Stimulated activated CD8-positive, alpha-beta memory T cell treated with anti-CD3 and anti-CD28 coated beads, Interleukin-15, amount 100 ng/mL, for 48 hours (primary cell): ENCODE measurements at places on chromosomes 11 and 22.

- no peak for DNase-seq
Measured at GRCh38 chr22:47380692-47381091, 618.2 kb downstream of the TBC1D22A start.

DNA sequence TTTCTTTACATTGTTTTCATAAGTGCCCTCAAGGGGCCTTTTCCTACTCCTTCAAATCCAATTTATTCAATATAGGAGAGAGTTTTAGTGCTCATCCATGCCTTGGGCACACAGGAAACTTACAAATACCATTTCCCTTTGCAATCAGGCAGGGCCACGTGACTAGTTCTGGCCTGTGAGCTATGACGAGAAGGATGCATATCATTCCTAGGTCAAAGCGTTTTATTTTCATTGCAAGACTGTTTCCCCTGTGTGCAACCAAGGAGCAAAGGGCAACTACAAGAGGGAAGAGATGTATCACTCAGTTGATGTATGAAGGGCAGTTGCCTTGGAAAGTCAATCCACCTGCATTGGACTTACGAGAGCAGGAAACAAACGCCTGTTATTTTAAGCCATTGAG is 1.9 kb upstream of the TRAF6 start:
- DNase-seq: no peak

- DNase-seq: no peak
Measured at GRCh38 chr22:43477966-43478365, 66.2 kb downstream of the MPPED1 start.

DNA sequence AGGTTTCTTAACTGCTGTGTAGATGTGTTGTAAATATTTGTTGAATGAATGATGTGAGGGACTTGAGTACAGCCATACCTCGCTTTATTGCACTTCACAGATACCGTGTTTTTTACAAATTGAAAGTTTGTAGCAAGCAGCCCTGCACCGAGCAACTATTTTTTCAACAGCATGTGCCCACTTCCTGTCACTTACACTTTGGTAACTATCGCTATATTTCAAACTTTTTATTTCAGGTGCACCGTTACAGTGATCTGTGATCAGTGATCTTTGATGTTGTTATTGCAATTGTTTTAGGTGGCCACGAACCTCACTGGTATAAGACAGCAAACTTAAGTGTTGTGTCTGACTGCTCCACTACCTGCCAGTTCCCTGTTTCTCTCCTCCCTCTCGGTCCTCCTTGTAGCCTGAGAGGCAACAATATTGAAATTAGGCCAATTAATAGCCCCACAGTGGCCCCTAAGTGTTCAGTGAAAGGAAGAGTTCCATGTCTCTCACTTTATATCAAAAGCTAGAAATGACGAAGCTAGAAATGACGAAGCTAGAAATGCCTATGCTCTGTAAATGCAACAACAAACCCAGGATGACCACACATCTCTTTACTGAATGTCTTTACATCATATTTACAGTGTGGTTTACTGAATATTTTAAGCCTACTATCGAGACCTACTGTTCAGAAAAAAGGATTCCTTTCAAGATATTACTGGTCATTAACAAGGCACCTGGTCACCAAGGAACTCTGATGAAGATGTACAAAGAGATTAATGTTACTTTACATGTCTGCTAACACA is 1.0 kb downstream of the SFI1 start:
- no peak for DNase-seq

- no peak for DNase-seq
Measured at GRCh38 chr11:76863196-76863777, 2.6 kb downstream of the ACER3 start.

- no peak for DNase-seq
Measured at GRCh38 chr11:27390318-27391295, 27.6 kb upstream of the CCDC34 start.

- DNase-seq: no peak
Measured at GRCh38 chr11:44615041-44615755, 49.7 kb downstream of the CD82 start.

DNA sequence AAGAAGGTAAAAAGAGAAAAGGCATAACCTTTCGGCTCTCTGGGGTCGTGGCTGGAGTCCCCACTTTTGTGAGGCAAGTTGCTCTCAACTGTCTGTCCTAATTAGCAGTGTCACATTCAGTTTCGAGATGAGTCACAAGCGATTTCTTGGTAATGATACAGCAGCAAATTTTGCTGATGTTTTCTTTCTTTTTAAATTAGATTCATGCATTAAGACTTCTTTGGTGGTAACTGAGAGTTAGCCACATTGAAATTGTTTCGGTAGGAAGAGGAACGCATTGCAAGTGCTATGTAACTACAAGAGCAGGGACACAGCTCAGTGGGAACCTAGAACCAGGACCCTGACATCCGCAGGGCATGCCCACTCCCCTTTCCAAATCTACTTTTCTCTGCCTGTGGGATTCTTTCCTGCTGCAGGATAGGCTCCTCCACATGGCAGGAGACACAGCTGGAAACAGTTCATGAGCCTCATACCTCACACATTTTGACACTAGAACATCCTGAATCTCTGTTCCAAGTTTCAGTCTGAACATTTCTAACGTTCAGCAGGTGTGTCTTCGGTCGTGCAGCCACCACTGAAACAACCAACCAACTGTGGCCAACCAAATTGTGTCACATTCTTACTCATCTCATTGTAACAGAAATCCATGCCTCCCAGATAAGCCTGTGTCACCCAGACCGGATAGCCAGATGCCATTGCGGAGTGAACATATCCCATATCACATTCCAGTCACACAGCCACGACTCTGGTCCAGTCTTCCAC is 987.6 kb downstream of the NTM start:
- DNase-seq: no peak

- no peak for DNase-seq
Measured at GRCh38 chr22:49733631-49734030, 94.0 kb downstream of the BRD1 start.

GRCh38 chr11:95702526-95702925 is 87.1 kb downstream of the FAM76B start:
- DNase-seq: no peak

GRCh38 chr22:49726701-49727101 is 101.0 kb downstream of the BRD1 start:
- DNase-seq: no peak

DNA sequence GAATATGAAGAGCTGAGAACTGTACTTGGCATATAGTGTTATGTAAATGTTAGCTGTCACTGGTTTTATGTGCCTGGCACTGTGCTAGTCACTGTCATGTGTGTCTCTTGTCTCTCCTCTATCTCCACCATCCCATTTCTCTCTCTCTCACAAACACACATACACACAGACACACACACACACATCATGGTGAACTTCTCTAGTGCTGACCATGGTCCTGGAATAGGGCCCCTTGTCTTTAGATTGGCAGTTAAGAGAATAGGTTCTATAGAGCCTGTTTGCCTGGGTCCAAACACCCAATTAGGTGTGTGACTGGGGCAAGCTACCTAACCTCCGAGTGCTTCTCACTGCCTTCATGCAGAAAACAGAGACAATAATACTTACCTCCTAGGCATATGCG is 109.7 kb upstream of the NARS2 start:
- no peak for DNase-seq

DNA sequence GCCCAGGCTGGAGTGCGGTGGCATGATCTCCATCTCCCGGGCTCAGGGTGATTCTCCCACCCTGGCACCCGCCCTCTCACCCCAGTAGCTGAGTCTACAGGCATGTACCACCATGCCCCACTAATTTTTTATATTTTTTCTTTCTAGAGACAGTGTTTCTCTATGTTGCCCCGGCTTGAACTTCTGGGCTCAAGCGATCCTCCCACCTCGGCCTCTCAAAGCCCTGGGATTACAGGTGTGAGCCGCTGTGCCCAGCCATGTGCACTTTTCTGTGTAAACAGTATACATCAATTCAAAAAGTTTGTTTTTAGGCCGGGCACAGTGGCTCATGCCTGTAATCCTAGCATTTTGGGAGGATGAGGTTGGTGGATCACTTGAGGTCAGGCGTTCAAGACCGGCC is 14.7 kb downstream of the GRIK4 start:
- DNase-seq: no peak

- DNase-seq: no peak
Measured at GRCh38 chr22:50621948-50622722, 5.8 kb downstream of the ARSA start.

- DNase-seq: no peak
Measured at GRCh38 chr11:12745787-12746186, 71.6 kb downstream of the TEAD1 start.

- no peak for DNase-seq
Measured at GRCh38 chr11:30451626-30452025, 128.7 kb downstream of the ARL14EP start.

DNA sequence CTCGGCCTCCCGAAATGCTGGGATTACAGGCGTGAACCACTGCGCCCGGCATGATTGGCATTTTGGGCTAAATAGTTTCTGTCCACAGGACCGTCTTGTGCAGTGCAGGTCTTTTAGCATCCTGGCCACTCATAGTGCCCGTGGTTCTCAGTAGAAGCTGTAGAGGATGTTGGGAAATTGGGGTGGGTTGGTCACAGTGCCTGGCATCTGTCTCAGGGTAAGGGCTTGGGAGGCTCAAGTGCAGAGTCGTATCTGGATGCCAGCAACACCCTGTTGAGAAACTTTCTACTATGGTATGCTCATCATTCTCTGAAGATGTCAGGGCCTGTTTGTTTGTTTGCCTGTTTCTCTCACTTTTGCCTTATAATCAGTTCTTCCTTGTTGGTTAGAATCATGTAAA is 21.9 kb downstream of the UBE2L3 start:
- DNase-seq: no peak

GRCh38 chr11:83151274-83151977 is 5.5 kb upstream of the PCF11 start:
- no peak for DNase-seq

GRCh38 chr11:396511-396947 is 2.5 kb downstream of the PKP3 start:
- DNase-seq: no peak

- DNase-seq: no peak
Measured at GRCh38 chr11:60982184-60982583, 10.7 kb downstream of the CD6 start.

GRCh38 chr11:114296605-114297372 is 590 bp downstream of the NNMT start:
- DNase-seq: no peak

- DNase-seq: no peak
Measured at GRCh38 chr11:106030609-106031008, 8.6 kb upstream of the MSANTD4 start.

DNA sequence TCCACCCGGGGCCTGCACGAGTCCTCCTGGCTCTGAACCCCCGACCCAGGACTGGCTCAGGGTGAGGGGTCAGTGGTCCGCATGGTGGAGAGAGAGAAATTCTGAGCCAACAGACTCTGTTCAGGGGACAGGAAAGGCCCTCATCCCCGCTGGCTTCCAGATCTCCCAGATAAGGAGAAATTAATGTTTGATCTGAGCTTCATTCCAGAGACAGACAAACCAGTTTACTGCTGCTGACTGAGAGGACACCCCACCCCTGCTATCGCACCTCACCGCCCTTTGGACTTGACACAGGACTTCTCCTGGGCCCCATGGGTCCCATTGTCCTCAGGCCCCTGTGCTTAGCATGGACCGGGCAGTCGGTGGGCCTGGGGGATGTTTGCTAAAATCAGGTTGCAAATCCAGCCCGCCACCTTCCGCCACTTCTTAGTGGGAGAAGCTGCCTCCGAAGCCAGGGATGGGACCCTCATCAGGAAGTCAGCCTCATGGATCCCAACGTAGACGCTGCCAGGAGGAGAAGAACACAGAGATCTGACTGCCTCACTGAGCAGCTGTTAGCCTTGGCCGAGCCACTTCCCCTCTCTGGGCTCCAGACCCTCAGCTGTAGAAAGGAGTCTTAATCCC is 11.2 kb upstream of the UPK3A start:
- DNase-seq: no peak

GRCh38 chr11:121563900-121564822 is 111.4 kb upstream of the SORL1-AS1 start:
- DNase-seq: no peak

GRCh38 chr22:40463683-40464082 is 93.3 kb downstream of the SGSM3 start:
- no peak for DNase-seq

- DNase-seq: no peak
Measured at GRCh38 chr11:96817482-96818399, 427.9 kb downstream of the JRKL start.

DNA sequence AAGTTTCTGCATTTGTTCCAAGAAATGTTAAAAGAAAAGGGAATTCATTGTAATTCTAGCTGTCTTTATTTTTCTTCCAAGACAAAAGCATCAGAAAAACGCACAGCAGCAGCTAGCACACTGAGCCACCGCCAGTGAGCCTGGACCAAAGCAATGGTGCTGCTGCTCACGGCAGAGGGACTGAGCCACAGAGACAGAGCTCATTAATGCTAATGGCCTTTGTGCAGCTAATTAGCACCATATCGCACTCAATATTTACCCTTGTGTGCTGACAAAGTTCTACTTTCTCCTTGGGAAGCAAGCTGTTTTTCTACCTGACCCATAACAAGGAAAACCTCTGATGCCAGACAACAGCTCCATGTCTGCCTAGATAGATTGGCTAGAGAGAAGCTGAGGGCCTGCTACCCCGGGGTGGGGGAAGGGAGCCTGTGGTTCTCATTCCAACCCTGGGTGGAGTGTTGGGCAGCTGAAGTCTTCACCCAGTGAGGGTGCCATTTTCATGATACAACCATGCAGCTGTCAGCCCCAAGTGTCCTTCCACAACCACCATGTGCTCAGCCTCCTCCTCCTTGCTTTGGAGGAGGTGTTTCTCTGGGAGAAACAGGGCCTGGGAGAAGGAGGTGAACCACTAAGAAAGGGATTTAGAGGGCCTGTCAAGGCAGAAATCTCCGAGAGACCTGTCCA is 131.1 kb upstream of the NCAM1 start:
- no peak for DNase-seq

DNA sequence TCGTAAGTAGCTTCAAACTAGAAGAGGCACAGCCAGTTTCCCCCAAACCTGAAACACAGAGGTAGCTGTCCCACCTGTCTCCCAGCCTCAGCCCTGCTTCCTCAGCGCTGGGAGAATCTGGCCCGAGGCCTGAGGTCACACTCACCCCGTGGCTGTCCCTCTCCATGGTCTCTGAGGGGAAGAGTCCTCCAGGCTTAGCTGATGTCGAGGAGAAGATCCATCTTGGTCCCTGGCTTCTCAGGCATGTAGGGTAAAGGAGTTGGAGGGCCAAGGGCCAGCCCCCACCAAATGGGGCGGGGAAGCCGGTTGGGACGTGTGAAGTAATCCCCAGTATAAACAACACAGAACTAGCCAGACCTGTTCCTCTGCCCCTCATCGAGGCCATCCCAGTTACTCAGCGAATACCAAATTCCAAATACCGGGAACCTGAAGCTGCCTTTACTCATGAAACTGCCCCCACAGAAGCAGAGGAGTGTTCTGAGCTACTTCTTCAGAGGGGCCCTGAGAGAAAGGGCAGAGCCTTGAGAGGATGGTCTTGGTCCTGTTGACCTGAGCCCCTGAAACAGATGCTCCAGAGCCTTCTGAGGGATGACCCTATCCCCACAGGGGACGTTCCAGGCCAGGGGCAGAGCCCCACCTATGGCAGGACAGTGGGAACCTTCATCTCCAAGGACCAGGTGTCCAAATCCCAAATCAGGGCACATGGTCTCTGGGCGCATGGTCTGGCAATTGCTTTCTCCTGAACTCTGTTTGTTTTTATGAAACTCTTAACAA is at the start of gene TMPRSS13:
TSS of gene TMPRSS13 (minus strand) at position 261 of the 774 bp plus-strand sequence. CDS start at position 166, 95 bp downstream.
- no peak for DNase-seq
